ENCODE measurements at places on chromosomes 3 and 15. TPM values are rescaled to one million over a fixed set of nuclear protein-coding genes. Genes with fewer than 3 reads are reported as not detected.

SETD2 gene
- 28.2 TPM for total RNA-seq

CELSR3 gene
- total RNA-seq: 0.37 TPM

TEX55 gene
- not detected for total RNA-seq

CD200R1 gene
- total RNA-seq: 5.4 TPM

CCDC13 gene
- total RNA-seq: 2.3 TPM

SLC9C1 gene
- not detected for total RNA-seq

GP9 gene
- not detected for total RNA-seq

SPSB4 gene
- total RNA-seq: 1.2 TPM

KLHDC8B gene
- 17.1 TPM for total RNA-seq

IL12A gene
- total RNA-seq: 0.09 TPM

TTLL13 gene
- total RNA-seq: not detected

COL6A5 gene
- 0.09 TPM for total RNA-seq

ACY1 gene
- 69.5 TPM for total RNA-seq

C3orf85 gene
- not detected for total RNA-seq

LMAN1L gene
- not detected for total RNA-seq

HACD3 gene
- 73.6 TPM for total RNA-seq

PDZRN3 gene
- 1.0 TPM for total RNA-seq

GOLGA8J gene
- 0.25 TPM for total RNA-seq

RHCG gene
- 0.19 TPM for total RNA-seq

KLF15 gene
- 21.4 TPM for total RNA-seq

LMLN gene
- 3.2 TPM for total RNA-seq

LMOD3 gene
- total RNA-seq: not detected

ST6GAL1 gene
- total RNA-seq: 376 TPM

ABI3BP gene
- 4.2 TPM for total RNA-seq

RAB5A gene
- 37.9 TPM for total RNA-seq

All from liver (tissue), 10 donors.